EL (cell line): ENCODE measurements at places on chromosomes 3 and 15.
A peak's percentile ranks its signal among the peaks of the same experiment; 100 is the strongest.

GRCh38 chr3:11195721-11196332 lies 41.5 kb downstream of the HRH1 start:
- peak; percentile 83 for DNase-seq

- DNase-seq: peak; percentile 62
These were observed 19.8 kb upstream of the P2RY12 start for GRCh38 chr3:151404316-151404715.

DNA sequence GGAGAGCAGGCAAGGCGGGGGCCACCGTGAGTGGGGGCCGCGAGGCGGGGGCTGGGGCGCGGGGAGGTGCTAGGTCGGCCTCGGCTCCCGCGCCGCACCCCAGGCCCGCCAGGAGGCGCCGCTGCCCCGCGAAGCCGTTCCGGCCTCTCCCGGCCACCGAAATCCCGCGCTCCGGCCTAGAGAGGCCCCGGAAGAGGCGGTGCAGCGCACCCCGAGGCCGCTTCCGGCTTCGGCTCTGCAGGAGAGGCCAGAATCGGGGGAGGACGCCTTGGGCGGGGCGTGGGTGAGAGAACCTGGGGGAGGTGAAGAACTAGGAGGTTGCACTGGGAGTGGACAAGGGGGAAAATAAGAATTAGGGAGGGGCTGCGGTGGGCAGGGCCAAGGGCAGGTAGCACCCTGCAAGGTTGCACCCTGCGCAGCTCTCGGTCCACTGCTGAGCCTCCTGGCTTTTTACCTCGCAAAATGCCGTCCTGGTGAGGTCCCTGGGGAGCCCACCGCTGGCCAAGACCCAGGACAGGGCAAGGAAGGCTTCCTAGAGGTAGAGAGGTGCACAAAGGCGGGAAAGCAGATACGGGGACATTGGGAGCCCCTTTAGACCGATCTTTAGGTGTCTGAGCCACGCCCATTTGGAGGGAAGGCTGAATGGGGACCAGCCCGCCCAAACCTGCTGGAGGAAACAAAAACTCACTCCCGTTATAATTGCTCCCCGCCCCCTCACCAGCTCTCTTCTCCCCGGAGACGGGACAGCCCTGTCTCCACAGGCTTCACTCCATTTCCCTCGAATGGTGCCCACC lies 8.4 kb upstream of the GNAI2 start:
- DNase-seq: peak; percentile 91

DNA sequence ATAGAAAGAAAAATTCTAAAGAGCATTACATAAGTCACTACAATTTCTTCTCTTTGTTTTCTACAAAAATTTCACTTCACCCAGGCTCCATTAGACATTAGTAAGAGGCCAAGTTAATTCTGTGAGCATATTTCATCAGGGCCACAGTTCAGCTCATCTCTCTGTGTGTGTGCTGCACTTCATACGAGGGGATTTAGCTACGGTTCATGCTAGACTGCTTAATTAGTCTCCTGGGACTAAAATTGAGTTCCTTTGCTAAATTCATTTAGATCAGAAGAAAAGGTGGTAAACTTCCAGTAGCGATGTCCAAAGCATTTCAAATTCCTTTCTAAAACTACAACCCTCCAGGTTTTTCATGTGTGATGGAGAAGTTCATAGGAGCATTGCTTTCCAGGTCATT lies 83.1 kb upstream of the SETMAR start:
- DNase-seq: no peak

- no peak for DNase-seq
These were observed 15.8 kb downstream of the CX3CR1 start for GRCh38 chr3:39264053-39264452.

DNA sequence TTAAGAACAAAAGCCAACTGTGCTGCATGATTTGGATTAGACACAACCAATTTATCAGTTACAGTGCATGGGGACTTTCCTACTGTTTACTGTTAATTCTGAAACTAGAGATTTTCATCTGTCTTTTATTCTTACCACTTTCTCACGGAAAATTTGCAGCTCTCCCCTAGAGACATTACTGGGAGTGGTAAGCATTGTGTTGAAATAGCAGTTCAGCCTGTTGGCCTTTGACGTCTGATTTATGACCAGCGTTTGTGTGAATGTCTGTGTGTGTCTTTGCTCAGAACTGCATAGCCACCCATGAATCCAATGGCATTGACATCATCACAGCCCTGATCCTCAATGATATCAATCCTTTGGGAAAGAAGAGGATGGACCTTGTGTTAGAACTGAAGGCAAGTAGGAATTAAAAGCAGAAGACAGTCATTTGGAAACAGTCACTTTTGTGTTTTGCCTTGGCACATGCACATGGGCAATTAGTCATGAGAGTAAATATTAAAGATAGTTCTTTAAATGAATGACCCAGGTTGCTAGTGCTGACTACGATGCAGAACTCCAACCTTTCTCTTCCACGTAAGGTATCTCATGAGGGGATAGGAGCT lies 202.2 kb upstream of the BHLHE40 start:
- DNase-seq: no peak
